NCI-H1417 treated with DMSO at 0.1 percent for 48 hours (cell line): ENCODE measurements at places on chromosomes 5 and 9.

GRCh38 chr5:156466871-156467270 is 139.9 kb downstream of the SGCD start:
- no peak for DNase-seq

GRCh38 chr9:92122061-92122460 is 6.8 kb upstream of the SPTLC1 start:
- DNase-seq = no peak

- DNase-seq = no peak
These were observed 41.2 kb upstream of the STRBP start for GRCh38 chr9:123309611-123310010.

DNA sequence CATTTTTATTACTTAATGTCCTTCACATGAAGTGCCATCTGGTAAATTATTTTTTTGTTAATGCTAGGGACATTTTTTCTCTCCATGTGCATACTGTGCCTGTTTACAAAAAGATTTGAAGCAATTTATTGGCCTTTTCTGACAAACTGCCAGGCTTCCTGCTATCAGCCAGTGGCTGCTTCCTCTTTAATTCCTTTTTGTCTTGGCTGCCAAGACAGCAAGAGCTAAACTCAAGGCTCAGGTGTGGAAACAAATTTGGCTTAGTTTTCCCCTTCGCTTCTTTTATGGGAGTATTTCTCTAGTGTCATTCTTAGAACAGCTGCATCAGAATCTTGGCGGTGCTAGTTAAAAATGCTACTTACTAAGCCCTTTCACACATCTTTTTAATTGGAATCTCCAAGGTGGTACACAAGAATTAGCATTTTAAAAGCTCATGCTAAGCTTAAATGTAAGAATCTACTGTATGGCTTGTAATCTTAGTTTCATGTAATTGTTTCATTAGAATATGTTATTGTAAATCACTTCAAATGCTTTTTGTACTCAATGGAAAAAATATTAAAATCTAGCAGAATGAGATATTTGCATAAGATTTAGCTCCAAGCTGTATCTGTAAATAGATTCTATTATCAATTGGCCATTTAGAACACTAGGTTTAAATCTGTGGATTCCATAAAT is 134.2 kb upstream of the RASGRF2 start:
- DNase-seq = no peak

DNA sequence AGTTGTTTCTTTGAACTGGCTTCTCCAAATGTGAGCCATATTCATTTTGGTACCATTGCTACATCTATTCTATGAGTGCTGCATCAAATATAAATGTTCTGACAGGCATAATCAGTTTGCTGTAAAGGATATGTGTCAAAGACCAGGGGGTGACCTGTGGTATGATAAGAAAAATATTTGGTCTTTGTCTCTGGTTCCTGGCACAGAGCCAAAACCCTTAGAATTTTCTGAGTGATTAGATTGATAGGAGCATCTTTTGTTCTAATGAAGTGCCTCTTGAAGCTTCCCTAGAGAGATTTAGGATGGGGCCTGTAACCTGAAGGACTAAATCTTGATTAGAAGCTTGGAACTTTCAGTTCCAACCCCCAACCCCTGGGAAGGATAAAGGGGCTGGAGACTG is 256.3 kb downstream of the NNT start:
- no peak for DNase-seq

DNA sequence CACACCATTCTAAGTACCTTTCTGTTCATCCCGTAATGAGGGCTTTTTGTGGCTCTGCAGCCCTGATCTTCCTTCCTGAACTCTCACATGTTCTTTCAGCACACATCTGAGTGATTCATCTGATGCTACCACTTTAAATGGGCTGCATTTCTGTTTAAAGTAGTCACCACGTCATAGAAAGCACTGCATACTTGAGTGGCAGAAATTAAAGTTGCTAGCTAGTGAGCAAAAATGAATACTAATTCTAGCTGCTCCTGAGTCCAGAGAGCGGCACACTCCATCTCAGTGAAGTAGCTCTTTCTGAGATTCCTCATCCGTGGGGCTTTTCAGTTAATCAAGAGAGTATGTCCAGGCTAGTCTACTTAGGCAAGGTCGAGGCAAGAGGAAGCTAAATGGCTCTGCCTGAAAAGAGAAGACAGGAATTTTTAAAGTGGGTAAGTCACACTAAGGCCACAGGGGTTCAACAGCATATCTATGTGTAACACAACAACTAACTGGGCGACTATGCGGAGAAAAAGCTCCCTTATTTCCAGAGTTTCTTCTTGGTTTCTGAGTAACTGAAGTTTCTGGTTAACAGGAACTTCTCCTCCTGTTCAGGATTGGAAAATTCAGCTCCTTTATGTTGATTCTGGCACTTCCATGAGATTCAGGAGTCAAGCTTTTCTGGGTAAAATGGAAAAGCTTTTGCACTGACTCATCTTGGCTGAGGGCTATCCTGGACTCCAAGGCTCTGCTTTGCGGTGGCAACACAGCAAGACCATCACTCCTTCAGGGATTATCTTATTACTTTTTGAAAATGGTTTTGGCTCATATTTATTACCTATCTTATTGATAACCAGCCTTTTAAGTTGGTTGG is 109.5 kb downstream of the TAF11L14 start:
- no peak for DNase-seq

GRCh38 chr5:125536582-125536981 is 790.1 kb upstream of the ZNF608 start:
- DNase-seq = no peak

DNA sequence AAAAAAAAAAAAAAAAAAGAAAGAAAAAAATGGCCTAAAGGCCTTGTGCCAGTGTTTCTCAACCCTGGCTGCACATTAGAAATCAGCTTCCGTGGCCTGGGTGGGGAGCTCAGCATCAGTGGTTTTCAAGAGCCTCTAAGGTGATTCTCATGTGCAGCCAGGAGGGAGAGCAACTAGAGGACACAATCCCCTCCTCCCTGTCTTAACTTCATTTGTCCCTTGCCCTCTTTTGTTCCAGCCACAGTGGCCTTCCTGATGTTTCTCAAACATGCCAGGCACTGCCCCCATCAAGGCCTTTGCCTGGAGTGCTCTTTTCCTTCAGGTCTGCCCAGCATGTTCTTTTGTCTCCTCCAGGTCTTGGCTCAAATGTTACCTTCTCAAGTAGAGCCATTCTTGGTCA is 42.4 kb downstream of the HOMER1 start:
- no peak for DNase-seq

DNA sequence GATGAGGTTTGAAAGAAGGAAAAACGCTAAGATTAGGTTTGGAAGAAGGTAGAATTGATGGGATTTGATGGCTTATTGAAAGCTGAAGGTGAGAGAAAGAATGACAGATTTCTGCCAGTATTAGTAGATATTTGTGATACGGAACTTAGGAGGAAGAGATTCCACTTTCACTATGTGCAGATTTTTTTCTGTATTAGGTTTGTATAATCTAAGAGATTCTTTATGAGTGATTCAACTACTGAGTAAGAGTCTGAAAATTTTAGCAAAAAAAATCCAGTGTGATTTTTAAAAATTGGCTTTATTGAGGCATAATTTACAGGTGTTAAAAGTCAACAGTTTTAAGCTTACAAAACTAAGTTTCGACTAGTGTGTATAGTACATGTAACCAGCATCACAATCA is 54.1 kb downstream of the AP3S1 start:
- DNase-seq = no peak

DNA sequence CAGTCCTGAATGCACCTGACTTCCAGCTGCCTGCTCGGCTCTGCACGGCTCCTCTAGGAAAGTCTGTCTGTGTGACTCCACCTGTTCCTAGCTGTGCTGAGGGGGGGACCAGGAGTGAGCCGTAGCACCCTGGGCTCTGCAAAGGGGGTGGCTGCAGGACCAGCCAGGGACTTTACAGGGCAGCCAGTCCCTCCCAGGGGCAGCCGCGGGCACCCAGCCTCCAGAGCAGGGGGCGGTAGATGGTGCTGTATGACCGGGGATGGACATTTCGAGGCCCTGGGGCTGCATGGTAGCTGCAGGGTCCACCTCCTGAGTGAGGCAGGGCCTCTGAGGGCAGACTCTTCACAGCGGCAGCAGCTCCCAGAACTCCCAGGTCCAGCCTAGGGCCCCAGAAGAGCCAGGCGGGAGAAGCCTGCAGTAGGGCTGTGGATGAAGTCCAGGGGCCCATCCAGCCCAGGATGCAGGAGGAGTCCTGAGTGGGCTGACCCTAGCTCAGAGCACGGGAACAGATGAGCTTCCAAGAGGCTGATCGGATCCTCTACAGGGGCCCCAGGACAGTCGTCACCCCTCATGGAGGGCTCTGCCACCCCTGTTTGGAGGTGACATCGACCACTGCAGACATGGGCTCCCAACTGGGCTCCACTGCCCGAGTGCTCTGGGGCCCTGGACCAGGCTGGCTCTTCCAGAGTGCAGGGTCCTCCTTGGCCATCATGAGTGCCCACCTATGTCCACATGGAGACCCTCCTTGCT is 105.4 kb downstream of the ZNF354C start:
- DNase-seq = no peak

DNA sequence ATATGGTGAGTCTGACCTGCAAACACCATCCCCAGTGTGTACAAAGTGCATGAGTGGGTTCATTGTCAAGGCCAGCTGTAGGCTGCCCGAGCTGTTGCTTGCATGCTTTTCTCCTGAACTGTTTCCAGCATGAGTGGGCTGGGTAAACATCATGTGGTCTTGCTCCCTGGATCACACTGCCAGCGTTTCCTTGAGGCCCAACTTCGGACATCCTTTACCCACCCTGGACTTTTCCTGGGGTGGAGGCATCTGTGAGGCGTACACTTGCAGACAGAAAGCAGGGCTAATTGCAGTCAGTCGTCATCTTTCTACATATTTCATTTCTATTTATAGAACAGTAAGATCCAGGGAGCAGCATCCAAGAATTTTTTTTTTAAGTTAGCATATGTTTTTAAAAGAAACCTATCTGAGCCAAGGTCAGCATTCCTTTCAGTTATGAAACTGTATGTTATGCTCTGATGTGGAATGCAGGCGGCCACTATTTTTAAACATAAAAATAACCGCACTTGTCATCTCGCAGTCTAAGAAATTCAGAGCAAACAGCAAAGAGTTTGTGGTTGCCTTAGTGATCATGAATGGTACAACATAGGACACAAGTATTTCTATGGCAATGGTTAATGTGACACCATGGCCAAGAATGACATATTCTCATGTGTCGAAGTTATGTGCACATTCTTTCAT is 106.5 kb upstream of the DMRT1 start:
- no peak for DNase-seq

DNA sequence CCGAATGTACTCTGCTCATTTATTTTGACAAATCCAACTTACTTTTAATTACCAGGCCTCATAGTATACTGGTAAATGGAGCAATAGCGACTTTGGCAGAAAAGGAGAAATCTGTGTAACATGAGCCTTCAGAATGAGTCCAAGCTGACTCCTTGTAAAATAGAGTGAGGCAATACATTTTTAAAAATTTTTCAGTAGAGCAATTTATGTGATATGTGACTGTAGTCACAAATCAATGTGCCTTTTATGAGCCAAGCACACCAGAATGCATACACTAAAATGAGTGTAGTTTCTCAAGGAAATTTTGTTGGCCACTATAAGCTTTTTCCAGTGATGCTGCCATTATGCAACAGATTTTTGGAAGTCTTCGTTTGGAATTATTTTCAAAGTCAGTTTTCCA is 73.8 kb downstream of the SNCAIP start:
- no peak for DNase-seq

- DNase-seq = no peak
These were observed 96.5 kb upstream of the PALM2AKAP2 start for GRCh38 chr9:109683521-109683920.

DNA sequence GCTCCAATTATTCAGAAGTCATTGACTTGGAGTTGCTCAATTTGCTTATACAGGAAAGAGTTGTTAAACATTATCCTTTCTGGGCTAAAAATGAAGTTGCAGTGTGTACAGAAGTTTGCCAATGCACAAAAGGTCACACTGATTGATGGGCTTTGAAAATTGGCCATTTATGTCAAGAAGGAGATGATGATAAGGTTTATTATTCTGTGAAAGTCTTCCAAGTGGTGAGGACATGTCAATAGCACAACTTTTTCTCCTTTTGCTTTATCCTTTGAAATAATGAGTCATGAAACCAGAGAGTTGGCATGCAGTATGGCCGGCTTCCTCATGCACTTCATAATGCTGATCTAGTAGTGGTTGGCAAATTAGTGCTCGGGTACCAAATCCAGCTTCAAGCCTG is 848.5 kb upstream of the WWC1 start:
- no peak for DNase-seq

DNA sequence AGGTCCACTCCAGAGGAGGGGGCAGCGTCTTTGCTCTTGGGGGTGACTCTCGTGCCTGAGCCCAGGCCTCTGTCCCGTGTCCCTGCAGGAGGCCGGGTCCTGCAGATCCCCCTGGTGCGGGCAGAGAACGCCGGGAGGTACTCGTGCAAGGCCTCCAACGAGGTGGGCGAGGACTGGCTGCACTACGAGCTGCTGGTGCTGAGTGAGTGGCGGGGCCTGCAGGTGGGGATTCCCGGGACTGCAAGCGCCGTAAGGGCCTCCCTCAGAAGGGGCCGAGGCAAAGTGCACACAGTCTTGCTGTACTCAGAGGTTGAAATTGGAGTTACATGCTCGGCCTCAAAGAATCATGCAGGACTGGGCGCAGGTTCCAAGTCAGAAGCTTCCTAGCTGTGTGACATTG is 62.7 kb upstream of the ASS1 start:
- DNase-seq = no peak

DNA sequence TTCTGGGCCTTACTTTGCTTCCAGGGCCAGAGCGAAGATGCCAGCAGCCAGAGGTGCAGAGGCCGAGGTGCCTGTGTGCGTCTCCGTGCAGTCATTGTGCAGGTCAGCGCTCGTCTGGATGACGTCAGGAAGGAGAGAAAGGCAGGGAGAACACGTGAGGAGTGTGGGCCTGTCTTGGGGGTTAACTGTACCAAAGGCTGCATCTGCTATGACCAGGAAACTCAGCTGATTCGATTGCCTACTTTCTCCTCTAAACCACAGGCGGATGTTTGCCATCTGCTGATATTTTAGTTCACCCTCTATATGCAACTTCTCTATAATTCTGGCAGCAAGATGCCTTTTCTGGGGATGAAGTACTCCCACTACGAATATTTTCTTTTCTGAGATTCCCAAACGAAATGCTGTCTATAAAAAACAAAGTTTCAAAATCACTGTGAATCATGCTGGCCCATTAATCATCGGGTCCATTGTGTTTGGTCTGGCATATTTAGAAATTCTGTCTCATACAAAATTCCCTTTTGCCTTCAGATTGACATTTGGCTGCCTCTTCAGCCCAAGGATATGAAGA is 24.8 kb downstream of the PCSK1 start:
- DNase-seq = no peak

GRCh38 chr9:104882566-104882965 is 45.4 kb downstream of the ABCA1 start:
- no peak for DNase-seq

DNA sequence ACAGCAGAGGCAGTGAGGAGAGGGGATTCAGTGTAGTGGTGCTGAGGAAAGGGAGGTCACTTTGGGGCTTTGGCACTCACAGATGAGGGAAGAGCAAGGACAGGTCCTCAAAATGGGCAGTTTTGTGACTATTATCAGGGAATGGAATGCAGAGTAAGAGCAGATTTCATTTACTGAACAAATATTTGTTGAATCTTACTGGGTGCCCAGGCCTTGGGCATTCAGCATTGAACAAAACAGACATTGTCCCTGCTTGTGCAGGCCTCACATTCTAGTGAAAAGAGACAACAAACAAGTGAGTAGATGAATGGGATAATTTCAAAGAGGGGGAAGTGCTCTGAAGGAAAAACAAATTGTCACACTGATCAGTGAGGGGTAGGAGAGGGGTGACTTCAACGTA is 404.1 kb downstream of the DMRT2 start:
- DNase-seq = no peak

GRCh38 chr5:179343719-179344430 is 1.4 kb downstream of the ADAMTS2 start:
- no peak for DNase-seq
